Stimulated activated CD4-positive, alpha-beta T cell treated with anti-CD3 and anti-CD28 coated beads, Interleukin-1b, Interleukin-23, amount 100 ng/mL, for 24 hours (primary cell): ENCODE measurements at places on chromosomes 13 and 19.

GRCh38 chr13:113863524-113864272, at the start of gene GAS6:
Gene GAS6 (minus strand): TSS chr13:113864076. CDS start chr13:113863920, 156 bp downstream.
- no peak for DNase-seq

DNA sequence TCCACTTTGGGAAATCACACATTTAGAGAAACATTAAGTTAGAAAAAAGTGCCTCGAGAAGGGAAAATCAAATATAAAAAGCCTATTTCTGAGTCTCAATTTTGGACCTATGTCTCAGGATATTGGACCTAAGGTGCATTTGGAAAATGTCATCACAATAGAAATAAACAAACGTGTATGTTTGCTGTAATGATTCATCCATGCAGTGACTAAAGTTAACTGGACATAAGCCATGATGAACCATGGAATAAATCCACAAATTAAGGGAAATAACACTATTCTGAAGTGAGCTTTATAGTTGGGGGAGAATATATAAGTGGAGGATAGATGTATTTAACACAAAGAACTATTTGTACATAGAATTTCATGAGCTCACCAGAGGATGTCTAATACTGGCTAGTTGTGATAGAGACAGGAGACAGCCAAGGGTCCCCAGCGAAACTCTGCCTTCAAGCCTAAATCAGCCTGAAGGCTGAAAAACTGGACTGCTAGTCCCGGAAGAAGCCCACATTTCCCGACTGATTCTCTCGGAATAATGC, 963.3 kb upstream of the SPRY2 start:
- DNase-seq: no peak

GRCh38 chr19:45824531-45825262, 9.6 kb upstream of the RSPH6A start:
- no peak for DNase-seq

- no peak for DNase-seq
Observed at GRCh38 chr13:98648141-98648540, 71.2 kb upstream of the STK24 start.
